Upper lobe of right lung (tissue), 1 donor: ENCODE measurements at places on chromosomes 2 and 18. TPM values are rescaled to one million over a fixed set of nuclear protein-coding genes. Genes with fewer than 3 reads are reported as not detected.

The CCDC141 gene
- total RNA-seq = 25.7 TPM

The KDM3A gene
- 49.1 TPM for total RNA-seq

The FAM237A gene
- total RNA-seq = not detected

The LYPD6 gene
- 0.29 TPM for total RNA-seq

The CWC22 gene
- total RNA-seq = 19.8 TPM

The TMEM247 gene
- total RNA-seq = not detected
